ENCODE measurements at places on chromosomes 6 and 20. TPM values are rescaled to one million over a fixed set of nuclear protein-coding genes. Genes with fewer than 3 reads are reported as not detected.

The FRK gene
- 0.60 TPM for total RNA-seq

The EGFL8 gene
- total RNA-seq, result 10.2 TPM

GRCh38 chr20:59912609-59913008 is 20.8 kb downstream of the SYCP2 start:
- DNase-seq, result no peak

DNA sequence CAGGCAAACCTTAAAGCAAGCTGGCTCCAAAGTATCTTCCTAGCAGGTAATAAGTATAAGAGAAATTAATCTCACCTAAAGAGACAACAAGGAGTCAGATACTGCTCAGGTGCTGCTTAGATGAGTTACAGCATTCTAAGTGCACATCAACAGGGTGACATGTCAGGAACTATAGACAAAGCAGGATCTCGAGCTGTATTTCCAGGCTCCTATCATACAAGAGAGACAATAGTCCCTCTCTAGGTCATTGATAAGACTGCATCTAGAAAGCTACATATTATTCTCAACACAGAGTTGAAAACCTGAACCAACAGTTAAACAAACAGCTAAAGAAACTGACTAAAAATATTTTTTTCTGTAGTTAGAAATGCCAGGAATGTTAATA is 3.9 kb downstream of the PTPRK start:
- DNase-seq, result no peak

DNA sequence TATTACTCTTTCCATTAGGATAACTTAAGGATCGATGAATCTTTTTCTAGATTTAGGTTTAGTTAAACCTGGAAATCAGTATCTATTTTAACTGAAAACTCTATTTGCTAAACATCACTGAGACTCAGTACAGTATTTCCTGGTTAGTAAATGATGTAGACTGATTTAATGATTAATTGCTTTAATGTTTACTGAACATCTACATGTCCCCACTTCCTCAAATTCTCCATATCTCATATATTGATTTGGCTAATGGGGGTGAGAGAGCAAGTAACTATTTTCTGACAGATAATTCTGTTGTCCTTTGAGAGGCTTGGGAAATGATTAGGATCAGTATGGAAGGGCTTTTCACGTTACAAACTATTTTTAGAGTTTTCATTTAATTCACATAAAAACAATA is 10.3 kb downstream of the MKKS start:
- no peak for DNase-seq

The EPPIN gene
- total RNA-seq, result not detected

DNA sequence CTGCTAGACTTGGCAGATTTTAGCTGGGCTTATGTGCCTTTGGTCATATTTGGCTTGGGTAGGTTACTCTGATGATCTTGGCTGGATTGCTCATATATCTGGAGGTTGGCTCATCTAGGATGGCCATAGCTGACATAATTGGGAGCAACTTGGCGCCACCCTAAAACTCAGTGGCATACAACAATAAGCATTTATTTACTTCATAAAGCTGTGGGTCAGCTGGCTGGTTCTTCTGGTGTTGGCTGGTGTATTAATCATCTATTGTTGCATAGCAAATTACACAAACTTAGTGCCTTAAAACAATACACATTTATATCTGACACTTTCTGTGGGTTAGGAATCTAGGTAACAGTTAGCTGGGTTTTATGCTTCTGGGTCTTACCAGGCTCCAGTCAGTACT is 297.3 kb upstream of the JAG1 start:
- no peak for DNase-seq

GRCh38 chr6:31775184-31775583 is 1.9 kb downstream of the VWA7 start:
- DNase-seq, result no peak

DNA sequence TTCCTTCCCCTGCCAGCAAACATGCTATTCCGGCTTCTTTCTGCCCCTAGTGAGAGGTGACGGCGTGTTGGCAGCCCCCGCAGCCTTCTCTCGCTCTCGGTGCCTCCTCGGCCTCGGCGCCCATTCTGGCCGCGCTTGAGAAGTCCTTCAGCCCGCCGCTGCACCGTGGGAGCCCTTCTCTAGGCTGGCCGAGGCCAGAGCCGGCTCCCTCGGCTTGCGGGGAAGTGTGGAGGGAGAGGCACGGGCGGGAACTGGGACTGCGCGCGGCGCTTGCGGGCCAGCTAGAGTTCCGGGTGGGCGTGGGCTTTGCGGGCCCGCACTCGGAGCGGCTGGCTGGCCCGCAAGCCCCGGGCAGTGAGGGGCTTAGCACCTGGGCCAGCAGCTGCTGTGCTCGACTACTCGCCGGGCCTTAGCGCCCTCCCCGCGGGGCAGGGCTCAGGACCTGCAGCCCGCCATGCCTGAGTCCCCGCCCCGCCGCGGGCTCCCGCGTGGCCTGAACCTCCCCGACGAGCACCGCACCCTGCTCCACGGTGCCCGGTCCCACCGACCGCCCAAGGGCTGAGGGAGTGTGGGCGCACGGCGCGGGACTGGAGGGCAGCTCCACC is 20.0 kb upstream of the PXDC1 start:
- no peak for DNase-seq

GRCh38 chr20:61298661-61299060 is 46.6 kb downstream of the CDH4 start:
- DNase-seq, result no peak

The ADGRB3 gene
- 1.4 TPM for total RNA-seq

GRCh38 chr6:1436334-1437306 is 47.2 kb downstream of the FOXF2 start:
- peak; percentile 76 for DNase-seq

The TRAPPC3L gene
- not detected for total RNA-seq

DNA sequence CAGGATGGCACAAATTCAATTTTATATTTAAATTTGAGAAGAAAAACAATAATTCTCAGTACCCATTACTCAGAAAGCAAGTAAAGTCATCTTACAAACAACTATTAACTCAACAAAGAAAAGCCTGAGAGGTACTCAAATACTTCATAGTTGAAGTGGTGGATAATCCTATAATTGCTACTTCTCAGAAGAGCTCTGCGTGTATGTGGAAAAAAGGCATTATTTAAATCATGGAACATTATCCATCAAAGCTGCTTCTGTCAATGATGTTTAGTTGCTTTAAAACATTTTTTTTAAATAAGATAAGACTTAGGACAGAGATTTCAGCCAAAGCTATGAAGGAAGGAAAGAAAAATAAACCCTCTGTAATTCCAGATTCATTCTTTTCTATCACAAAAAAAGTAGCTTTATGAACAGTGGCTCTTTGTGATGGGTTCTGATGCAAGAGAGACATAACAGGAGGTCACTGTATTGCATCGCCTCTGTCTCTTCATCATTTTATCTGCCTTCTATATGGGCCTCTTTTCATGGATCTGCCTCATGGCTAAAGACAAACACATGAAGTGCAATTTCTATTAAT is 367.9 kb upstream of the SLC35B3 start:
- no peak for DNase-seq

The XKR7 gene
- total RNA-seq, result 0.04 TPM

DNA sequence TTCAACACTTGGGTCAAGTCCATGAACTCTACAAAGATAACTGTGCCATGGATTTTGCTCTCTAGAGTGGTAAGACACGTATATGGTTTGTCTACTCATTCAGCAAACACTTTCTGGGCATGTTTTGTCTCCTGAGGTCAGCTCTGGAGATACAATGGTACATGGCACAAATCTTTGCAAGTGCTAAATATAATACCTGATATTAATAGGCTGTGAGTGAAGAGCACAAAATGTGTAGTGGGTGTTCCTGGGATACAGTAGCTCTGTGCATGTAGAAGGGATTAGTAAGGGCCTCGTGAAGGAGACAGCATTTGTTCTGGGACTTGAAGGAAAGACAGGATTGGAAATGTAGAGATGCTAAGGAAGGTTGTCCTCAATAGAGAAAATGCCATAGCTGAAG is 360.9 kb downstream of the BCKDHB start:
- no peak for DNase-seq

DNA sequence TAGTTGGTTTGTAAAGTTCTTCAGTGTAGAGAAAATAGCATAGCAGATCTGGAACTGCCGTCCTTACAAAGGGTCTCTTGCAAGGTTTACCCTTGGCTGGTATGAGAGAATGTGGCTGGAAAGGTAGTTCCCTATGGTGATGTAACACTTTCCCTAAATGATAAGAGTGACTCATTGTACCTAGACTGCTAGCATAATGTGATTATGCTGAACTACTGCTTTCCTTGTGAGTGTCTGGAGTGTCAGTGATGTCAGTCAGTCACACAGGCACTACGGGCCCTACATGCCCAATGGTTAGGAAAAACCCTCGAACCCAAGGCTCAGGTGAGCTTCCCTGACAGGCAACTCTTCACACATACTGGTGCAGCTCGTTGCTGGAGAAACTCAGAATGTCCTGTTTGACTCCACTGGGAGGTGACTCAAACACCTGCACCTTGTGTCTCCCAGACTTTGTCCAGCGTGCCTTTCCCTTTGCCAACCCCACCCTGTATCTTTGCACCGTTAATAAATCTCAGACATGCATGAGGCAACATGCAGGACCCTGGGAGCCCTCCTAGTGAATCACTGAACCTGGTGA is 28.4 kb upstream of the LY86 start:
- DNase-seq, result no peak

GRCh38 chr6:124524491-124525200 is 437.6 kb upstream of the RNF217 start:
- no peak for DNase-seq

GRCh38 chr6:43971776-43972126 is 155.5 kb downstream of the MRPL14 start:
- no peak for DNase-seq

DNA sequence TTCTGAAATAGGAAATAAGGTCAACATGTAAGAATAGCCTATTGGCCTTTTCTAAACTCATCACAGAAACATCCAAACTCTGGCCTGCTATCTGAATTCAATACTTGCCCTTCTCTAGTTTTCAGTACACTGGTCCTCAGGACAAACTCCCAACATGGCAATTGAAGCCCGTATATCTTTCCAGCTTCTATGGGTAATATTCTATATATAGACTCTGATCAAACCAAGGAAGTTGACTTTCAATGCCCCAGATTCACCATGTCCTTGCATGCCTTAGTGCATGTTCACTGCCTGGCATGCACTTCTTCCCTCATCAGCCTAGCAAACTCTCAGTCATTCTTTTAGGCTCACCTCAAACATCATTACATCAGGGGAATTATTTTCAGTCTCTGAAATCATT is 73.2 kb downstream of the RSPO3 start:
- no peak for DNase-seq

- DNase-seq, result peak; percentile 3
Observed at GRCh38 chr6:109653264-109653663, 37.7 kb downstream of the AK9 start.

- DNase-seq, result no peak
Observed at GRCh38 chr6:89260310-89260709, 43.2 kb upstream of the GABRR1 start.

The C6orf120 gene
- 58.4 TPM for total RNA-seq

Data from cardiac muscle cell (in vitro differentiated cells and primary cell).